Activated CD8-positive, alpha-beta memory T cell treated with anti-CD3 and anti-CD28 coated beads, Interleukin-2, amount 50 U/mL, for 4 hours (primary cell): ENCODE measurements at places on chromosomes 1 and 21.

GRCh38 chr1:6965083-6965934, 180.1 kb downstream of the CAMTA1 start:
- no peak for DNase-seq

DNA sequence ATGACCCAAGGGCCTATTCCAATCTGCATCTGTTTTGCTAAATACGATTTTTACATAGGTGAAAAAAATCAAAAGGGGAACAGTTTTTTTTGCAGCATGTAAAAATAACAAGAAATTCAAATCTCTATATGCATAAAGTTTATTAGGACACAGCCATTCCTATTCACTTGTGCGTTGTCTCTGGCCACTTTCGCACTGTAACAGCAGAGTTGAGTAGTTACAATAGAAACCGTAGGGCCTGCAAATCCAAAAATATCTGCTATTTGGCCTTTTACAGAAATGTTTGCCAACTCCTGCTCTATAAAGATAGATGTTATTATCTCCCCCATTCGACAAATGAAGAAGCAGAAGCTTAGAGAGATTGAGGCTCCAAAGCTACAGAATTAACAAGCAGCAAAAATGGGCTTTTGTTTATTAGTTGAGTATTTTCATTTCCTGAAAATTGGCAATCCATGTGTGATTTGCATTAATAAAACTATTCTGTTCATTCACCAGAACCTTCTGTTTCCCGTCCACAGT, 5.5 kb downstream of the DYNLT5 start:
- DNase-seq, result no peak

DNA sequence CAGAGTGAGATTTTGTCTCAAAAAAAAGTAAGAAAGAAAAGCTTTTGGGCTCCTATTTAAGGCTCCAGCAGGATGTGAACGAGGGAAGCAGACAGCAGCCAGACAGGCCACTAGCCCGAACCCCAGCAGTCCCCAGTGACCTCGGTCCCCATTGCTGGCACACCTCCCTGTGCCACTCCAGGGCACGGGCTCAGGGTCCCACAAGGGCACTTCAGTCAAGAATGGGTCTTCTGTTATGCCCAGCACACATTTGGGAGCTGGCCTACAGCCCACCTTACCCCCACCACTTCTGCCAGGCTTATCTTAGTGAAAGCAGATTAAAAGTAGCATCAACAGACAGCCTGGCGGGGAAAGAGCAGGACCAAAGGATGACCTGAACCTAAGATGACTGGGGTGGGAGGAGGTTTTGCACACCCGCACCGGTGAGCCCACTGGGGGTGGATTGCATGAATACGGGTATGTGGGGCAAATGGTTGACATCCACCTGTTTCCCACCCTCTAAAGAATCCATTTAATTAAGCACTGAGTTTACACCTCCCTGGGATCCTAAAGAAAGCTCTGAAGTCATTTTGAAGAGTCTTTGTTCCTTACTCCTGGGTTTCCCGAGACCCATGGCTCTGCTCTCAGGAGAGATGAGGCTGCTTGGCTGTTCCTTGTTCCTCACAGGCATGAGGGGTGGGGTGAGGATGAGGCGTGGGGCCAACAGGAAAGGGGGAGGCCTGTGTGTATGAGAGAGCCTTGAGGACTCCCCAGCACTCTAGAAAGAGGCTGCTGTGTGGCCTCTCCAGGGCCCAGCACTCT, 4.7 kb downstream of the CHI3L1 start:
- no peak for DNase-seq

GRCh38 chr1:87883906-87884305, 555.2 kb downstream of the LMO4 start:
- DNase-seq, result no peak

- DNase-seq, result no peak
These were observed 26.2 kb upstream of the NGF start for GRCh38 chr1:115364046-115364779.
